Natural killer cell treated with Interleukin-12 subunit alpha and Interleukin-12 subunit beta and Interleukin-15 and Interleukin-18, amount 100 ng/mL, for 72 hours (primary cell): ENCODE measurements at places on chromosomes 2 and 18. TPM values are rescaled to one million over a fixed set of nuclear protein-coding genes. Genes with fewer than 3 reads are reported as not detected.

DNA sequence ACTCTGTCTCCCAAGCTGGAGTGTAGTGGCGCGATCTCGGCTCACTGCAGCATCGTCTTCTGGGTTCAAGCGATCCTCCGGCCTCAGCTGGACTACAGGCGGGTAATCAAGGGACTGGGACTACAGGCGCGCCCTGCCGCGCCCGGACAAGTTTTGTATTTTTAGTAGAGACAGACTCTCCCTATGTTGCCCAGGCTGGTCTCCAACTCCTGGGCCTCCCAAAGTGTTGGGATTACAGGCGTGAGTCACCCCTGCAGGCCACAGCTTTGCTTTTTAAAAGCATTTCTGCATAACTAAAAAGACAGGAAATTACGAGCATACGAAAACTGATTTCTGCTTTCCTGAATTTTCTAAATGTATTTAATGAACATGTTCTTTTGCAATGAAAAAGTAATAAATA is 916 bp upstream of the OSBPL1A start:
- DNase-seq: no peak

DNA sequence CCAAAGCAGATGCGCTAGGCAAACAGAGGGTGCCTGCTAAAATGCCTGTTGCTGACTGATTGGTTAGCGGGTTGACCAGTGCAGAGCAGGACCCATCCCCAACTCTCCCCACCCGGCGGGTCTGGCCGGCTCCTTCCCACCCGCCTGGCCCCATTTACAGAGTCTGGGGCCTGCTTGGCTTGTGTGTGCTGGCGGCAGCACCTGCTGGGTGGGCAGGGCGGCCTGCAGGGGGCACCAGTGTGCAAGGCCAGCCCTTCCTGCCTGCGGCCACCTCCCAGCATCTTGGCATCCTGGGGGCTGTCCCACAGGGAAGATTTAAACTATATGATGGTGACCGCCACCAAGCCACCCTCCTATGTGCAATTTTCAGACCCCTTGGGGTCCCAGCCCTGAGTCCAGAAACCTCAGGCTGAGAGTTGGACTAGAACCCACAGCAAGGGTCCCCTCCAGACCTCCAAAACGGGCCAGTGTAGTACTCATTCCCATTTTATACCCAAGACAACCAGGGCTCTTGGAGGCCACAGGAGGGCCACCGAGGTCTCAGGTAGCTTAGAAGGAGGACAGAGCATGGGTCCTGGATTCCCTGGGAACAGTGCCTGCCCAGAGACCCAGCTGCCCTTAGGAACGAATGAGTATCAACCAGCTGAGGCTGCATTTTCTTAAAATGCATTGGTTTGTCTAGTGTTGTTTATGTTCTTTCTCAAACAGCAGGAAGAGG is 173.6 kb downstream of the SMAD7 start:
- DNase-seq: peak; percentile 82

The BMPR2 gene
- 11.9 TPM for total RNA-seq

DNA sequence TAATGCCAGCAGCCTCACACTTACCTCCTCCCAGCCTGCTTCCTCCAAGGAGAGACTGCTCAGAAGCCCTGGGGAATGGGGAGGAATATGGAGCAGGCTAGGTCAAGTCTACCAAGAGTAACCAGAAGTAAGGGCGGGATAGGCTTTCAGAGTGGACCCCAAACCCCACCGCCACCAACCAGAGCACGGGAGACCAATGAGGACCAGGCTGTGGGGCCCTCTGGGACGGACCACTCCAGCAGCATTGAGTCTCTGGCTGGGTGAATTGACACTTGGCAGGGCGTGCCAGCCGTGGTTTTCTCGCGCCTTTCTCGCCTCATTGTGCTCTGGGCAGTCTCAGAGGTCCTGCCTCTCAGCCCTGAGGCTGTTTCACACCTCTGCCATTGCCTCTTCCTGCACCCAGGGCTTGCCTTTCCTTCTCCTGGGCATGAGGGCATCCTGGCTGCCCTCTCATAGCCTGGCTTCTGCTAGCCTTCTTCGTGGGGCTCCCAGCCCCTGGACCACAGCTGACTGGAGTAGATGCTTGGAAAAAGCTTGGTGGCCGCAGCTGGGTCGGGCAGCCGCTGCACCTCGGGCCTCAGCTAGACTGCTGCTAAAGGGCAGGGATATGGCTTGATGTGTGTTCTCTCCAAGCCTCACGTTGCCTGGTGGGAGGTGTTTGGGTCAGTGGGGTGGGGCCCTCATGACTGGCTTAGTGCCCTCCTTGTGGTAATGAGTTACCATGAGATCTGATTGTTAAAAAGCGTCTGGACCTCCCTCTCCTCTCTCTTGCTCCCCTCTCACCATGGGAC is 40.5 kb upstream of the HS6ST1 start:
- peak; percentile 57 for DNase-seq

- DNase-seq: no peak
Observed at GRCh38 chr18:8254654-8255053, 354.6 kb upstream of the RAB12 start.

The MC2R gene
- not detected for total RNA-seq

DNA sequence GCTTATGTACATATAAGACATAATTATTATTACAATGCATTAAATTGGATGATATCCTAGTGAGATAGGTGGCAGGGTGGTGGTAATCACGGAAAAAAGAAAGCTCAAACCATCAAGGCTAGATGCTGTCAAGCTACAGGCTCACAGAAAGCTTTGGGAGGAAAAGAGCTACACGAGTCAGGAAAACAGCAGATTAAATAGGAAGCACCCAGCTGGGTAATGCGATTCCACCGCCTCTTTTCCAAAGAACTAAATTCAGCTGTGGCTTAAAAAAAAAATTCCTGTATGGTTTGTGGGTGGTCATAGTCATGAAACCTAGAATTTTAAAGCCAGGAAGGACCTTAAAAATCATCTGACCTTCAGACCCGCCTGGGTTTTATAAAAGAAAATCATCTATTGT is 23.7 kb upstream of the PTPN4 start:
- no peak for DNase-seq

GRCh38 chr2:152718909-152719645 is 657 bp downstream of the ARL6IP6 start:
- DNase-seq: no peak

DNA sequence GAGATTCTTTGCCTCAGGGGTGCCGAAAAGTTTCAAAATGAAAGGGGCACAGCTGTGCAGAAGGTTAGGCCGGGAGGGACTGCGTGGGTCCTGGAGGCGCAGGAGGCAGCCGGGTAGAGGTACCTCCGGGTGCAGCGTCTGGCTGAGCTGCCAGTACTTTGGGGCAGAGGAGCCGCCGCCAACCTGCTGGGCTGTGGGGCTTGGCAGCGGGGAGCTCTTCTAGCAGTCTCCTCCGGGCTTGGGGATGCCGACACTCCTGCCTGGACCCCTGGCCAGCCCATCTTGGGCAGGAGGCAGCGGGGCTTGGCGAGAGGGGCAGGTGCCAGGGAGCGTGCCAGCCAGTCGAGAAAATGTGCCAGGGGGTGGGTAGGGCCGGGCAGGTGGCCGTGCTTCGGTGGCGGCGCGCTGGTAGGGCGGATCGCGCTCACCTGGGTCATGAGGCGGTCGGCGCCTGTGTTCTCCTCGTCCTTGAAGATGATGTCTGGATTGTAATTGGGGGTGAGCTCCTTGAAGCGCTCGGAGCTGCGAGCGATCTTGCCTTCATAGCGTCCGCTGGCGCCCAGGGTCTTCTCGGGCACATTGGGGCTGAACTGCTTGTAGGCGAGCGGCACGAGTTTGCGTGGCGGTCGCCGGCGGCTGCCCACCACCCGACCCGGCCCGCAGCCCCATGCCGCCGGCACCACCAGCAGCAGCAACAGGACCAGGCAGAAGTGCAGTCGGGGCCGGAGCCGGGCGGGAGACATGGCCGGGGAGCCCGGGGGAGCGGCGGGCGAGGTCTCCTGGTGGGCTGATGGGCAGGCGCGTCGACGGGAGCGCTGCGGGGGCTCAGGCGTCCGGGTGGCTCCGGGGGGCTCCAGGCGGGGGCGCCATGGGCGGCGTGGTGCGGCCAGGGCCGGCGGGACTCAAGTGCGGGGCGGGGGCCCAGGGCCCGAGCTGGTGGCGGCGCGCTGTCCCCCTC is 717 bp downstream of the IHH start:
- DNase-seq: no peak

DNA sequence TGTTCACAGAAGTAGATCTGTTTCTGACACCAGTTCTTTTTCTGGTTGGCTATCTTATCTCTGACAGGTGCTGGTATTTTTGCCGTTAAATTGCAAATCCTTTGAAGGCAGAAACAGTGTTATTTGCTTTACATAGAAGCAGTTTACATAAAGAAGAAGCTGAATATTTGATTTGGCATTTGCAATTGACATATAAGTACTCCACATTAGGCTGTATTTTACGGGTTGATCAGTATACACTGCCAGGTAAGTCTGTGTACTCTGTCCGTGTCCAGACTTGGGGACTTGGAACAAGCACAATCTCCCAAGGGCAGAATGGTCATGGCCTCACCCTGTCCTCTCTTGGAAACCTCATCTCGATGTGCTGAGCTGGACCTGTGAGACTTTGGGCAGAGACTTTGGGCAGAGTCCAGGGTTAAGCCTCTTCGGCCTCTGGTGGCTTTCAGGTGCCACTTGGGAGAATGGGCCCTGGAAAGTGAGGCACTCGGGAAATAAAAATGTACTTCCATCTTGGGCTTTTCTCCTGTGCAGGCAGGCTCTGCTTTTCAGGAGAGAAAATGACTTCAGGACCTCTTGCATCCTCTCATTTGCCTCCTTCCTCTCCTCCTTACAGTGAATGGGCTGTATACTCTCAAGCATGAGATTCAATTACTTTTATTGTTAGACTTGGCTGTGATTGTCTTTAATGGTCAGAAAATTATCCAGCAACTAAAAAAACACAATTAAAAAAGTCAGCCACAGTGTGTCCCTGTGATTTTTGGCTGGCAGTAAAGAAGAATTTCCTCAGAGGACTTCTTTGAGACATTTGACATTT is 108.5 kb downstream of the RAPGEF4 start:
- DNase-seq: no peak

- DNase-seq: no peak
Observed at GRCh38 chr2:168427451-168427850, 28.6 kb upstream of the CERS6 start.

The B4GALT6 gene
- total RNA-seq: 23.6 TPM

DNA sequence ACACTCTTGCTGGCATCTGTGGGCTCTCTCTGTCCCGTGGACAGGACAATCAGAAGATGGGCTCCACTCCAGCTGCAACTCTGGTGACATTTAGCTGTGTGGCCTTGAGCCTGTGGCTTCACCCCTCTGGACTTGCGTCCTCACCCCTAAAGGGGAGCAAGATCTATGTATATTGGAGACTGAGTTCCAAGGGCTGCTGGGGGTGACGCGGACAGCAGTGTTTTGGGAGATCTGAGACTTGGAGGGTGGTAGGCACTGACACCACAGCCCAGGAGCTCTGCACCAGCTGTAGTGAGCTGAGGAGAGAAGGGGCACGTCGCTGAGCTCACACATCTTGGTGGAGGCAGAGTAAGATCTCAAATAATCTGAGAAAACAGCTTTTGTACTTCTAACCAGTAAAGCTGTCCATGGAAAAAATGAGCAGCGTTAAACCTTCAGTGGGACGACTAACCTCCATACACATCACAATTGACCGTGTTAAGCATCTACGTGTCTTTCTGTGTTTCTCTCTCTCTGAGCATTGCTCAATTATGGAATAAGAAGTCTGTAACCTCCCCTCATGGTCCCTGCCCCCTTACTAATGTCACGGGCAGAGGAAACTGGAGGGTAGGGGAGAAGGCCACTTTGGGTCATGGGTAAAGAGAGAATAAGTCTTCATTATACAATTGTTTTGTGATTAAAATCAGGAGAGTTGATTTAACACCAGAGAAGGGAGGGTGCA is 85.8 kb downstream of the SH3RF3 start:
- no peak for DNase-seq

GRCh38 chr2:189874586-189875320 is 90.5 kb downstream of the PMS1 start:
- DNase-seq: no peak

The RIOK3 gene
- total RNA-seq: 95.4 TPM

The GAL3ST2 gene
- total RNA-seq: 2.8 TPM

The ZEB2 gene
- 248 TPM for total RNA-seq

GRCh38 chr2:212193056-212193455 is 345.5 kb downstream of the ERBB4 start:
- no peak for DNase-seq

DNA sequence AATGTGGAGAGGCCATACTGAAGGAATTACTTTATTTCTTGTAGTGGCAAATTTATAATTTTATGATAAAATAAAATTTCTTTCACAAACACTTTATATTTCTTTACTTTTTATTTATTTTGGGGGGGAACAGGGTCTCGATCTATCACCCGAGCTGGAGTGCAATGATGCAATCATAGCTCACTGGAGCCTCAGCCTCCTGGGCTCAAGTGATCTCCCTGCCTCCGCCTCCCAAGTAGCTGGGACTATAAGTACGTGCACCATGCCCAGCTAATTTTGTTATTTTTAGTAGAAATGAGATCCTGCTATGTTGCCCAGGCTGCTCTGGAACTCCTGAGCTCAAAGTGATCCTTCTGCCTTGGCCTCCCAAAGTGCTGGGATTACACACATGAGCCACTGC is 59.6 kb downstream of the SOS1 start:
- no peak for DNase-seq

- no peak for DNase-seq
Observed at GRCh38 chr2:207315131-207315530, 149.4 kb upstream of the KLF7 start.

The TMEM182 gene
- total RNA-seq: 4.8 TPM

The STARD6 gene
- not detected for total RNA-seq

DNA sequence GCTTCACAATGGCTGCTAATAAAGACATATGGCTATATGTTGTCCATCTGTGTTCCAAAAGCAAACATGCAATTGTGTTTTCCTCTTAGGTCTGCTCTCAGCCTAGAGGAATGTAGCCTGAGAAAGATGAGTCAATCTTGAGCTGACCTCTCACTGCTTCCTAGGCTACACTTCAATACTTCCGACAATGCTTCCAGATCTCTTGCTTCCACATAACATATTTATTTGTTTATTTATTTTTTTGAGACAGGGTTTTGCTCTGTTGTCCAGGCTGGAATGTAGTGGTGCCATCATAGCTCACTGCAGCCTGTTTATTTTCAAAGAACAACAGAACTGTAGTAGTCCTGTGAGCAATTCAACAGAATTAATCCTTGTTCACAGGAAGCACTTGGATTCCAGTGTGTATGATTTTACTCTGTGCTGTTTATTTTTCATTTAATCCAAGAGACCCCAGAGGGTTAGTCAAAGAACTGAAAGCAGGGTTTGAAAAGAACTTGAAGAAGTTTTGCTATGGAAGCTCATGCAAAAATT is 437.9 kb downstream of the TXNL1 start:
- DNase-seq: no peak

GRCh38 chr2:82857967-82858366 is 1601.1 kb downstream of the SUCLG1 start:
- DNase-seq: no peak

GRCh38 chr18:23136326-23137096 is 1.2 kb downstream of the CABLES1 start:
- DNase-seq: no peak

DNA sequence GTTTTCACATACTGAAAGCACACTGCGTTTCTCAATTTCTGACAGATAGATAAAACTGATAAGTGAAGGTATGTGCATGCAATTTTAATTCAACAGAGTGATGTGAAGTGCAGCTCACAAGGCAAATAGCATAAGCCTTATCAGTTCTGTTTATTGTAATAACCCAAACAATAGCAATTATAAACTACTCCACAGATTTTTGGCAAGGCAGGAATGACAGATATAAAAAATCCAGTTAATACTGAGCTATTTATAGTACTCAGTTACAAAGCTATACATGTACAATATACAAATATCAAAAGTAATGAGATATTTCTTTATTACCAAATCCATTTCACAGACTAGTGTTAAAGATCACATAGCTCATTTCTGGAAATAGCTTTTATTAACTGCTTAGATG is 210.9 kb upstream of the KLHL14 start:
- DNase-seq: no peak

The ACKR3 gene
- total RNA-seq: 0.33 TPM
